ENCODE measurements at places on chromosomes 4 and X. TPM values are rescaled to one million over a fixed set of nuclear protein-coding genes. Genes with fewer than 3 reads are reported as not detected.

Gene CLCN4
- total RNA-seq: 0.16 TPM

Gene PNPLA4
- 6.0 TPM for total RNA-seq

Gene SPIN2A
- 0.84 TPM for total RNA-seq

Gene APLN
- 0.39 TPM for total RNA-seq

Gene AMBN
- not detected for total RNA-seq

Gene MTNR1A
- not detected for total RNA-seq
